ENCODE measurements at places on chromosomes 5 and 9. TPM values are rescaled to one million over a fixed set of nuclear protein-coding genes. Genes with fewer than 3 reads are reported as not detected.

DNA sequence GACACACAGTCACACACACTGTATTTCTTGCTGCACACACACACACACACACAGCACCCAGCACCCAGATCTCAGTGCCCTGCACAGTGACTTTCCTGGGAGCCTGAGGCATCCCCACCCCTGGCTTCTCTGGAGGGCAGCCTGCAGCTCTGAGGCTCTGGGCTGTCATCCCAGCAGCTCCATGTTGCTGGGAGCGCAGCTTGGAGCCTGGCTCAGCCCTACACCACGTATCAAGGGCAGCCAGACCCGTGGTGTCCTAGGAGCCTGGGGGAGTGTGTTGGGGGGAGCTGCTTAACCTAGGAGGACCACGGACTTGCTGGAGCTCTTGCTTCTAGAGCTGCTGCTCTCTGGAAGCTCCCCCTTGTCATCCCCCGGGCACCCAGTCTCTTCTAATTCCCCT, 5.2 kb downstream of the IER5L start:
- DNase-seq = peak; percentile 39

- DNase-seq = no peak
Observed at GRCh38 chr5:51990661-51991180, 607.5 kb downstream of the ISL1 start.

DNA sequence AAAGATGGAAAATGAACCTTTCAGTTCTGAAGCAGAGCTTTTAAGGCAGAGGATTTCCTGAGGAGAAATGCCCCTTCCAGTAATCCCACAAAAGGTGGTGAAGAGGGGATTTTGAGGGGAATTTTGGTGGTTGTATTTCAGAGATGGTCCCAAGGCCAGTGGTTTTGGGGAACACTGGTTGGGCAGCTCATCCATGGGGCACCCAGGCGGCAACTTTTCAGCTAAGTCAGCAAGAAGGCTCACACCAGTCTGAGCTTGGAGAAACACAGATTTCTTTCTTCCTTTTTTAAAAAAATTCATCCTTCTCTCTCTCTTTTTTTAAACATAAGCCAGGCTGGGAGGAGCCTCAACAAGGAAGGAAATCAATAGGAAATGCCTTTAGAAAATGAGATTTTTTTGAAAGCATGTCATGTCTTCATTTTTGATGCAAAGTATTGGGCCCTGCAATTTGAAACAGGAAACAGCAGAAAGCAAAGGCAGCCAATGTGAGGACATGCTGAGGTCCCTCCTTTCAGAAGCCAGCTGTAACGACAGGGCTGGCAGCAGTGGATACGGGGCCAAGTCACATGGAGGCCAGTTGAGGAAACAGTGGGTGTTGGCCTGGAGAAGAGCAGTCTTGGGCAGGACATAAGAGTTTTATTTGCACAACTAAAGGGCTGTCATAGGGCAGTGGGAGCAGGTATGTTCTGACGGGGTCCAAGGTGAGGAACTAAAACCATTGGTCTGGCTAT, 155.3 kb upstream of the KLF4 start:
- DNase-seq = no peak

DNA sequence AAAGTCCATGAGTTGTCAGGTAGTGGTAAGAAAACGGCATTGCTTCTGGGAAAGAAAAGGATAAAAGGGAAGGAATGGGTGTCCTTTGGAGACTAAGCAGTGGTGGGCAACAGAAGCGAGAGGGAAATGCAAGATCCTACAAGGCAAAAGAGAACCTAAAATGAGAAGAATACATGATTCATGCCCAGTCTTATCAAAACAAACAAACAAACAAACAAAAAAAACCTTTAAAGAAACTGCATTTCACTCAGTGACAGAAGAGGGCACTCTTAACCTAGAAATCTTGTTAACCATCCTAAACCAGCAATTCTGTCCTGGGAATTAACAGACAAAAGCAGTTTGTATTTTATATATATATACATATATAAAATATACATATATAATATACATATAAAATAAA, 88.5 kb downstream of the SUSD1 start:
- no peak for DNase-seq

DNA sequence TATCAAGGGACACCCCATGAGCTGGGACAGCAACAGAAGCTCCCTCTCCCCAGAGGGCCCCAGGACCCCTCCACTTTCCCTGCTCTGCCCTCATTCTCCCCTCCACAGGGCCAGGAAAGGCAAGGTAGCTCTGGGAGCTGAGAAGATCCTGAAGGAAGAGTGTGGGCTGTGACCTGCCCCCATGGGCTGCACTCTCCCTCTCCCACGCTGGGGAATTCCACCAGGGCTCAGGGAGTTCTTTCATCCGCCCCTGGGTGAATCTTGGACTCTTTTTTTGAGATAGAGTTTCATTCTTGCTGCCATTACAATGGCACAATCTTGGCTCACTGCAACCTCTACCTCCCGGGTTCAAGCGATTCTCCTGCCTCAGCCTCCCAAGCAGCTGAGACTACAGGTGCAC, 73.8 kb downstream of the C9orf50 start:
- no peak for DNase-seq

- peak; percentile 28 for DNase-seq
Observed at GRCh38 chr5:68661237-68661636, 432.6 kb upstream of the SLC30A5 start.

PCDHGC4 gene
- 6.7 TPM for total RNA-seq

ACER2 gene
- total RNA-seq = 30.5 TPM
